ENCODE measurements at places on chromosomes 6 and 20. TPM values are rescaled to one million over a fixed set of nuclear protein-coding genes. Genes with fewer than 3 reads are reported as not detected.
A peak's percentile ranks its signal among the peaks of the same experiment; 100 is the strongest.

GRCh38 chr6:170212051-170212756, 78.7 kb downstream of the DLL1 start:
- DNase-seq: no peak

The TRAPPC3L gene
- not detected for total RNA-seq

The DNMT3B gene
- total RNA-seq: 1.2 TPM

The DACT2 gene
- 1.2 TPM for total RNA-seq

GRCh38 chr6:136114661-136115060, 135.4 kb downstream of the MTFR2 start:
- peak; percentile 40 for DNase-seq

- DNase-seq: no peak
Observed at GRCh38 chr20:32784369-32785080, 22.3 kb downstream of the DNMT3B start.

GRCh38 chr20:944774-945410, 28.8 kb upstream of the ANGPT4 start:
- DNase-seq: no peak

The KCNG1 gene
- total RNA-seq: 7.2 TPM

The CD93 gene
- total RNA-seq: 24.2 TPM

The GRIK2 gene
- total RNA-seq: 1.5 TPM

DNA sequence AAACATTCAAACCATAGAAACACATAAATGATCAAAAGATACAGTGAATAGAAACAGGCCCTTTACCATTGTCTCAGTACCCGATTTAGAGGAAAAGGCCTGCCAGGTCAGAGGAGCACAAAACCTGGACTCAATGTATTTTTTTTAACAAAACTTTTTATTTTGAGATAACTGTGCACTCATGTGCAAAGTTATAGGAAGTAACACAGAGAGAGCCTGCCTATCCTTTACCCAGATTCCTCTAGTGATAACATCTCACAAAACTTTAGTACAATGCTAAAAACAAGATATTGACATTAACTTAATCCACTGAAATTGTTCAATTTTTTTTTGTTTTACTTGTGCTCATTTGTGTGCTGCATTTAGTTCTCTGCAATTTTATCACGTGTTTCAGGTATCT, 36.8 kb upstream of the SAMD3 start:
- DNase-seq: no peak
